NCI-H1436 treated with DMSO at 0.1 percent for 48 hours (cell line): ENCODE measurements at places on chromosomes 1 and 21.

GRCh38 chr1:115593365-115594259 is 48.2 kb upstream of the VANGL1 start:
- DNase-seq, result no peak

DNA sequence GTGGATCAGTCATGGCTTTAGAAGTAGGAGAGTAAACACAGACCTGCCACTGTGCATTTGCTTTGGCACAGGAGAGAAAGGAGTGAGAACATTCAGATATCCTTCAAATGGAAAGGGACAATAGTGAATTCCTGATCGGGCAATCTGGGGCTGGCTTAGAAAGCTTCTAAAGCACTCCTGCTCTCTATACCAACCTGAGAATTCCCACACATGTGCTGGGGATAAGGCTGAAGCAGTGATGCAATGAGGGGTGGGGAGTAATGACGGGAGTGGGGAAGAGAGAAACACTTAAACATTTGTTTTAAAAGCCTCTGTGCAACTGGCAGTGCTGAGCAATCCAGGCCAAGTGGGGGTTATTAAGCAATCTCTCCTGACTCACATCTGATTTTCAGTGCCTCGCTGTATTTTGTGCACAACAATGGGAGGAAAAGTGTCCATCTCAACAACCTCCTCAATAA is 108.8 kb downstream of the KIAA0319L start:
- no peak for DNase-seq

DNA sequence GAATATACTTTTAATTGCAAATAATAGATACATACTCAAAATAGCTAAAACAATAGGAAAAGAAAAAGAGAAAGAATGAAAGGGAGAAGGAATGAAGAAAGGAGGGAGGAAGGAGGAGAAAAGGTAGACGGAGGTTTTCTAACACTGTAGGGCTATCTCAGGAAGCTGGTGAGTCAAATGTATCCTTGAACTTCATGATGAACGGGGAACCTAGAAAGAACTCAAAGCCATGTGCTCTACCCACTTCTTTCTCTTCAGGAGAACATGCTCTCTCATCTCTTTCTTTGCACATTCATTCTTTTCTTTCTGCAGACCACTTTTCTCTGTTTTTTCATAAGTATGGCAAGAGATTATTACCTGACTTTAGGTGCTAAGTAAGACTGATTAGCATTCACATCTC is 37.3 kb upstream of the ZNF644 start:
- no peak for DNase-seq

GRCh38 chr21:43025636-43026180 is 49.9 kb downstream of the CBS start:
- DNase-seq, result no peak

GRCh38 chr1:161872506-161872905 is 106.4 kb downstream of the ATF6 start:
- DNase-seq, result no peak

DNA sequence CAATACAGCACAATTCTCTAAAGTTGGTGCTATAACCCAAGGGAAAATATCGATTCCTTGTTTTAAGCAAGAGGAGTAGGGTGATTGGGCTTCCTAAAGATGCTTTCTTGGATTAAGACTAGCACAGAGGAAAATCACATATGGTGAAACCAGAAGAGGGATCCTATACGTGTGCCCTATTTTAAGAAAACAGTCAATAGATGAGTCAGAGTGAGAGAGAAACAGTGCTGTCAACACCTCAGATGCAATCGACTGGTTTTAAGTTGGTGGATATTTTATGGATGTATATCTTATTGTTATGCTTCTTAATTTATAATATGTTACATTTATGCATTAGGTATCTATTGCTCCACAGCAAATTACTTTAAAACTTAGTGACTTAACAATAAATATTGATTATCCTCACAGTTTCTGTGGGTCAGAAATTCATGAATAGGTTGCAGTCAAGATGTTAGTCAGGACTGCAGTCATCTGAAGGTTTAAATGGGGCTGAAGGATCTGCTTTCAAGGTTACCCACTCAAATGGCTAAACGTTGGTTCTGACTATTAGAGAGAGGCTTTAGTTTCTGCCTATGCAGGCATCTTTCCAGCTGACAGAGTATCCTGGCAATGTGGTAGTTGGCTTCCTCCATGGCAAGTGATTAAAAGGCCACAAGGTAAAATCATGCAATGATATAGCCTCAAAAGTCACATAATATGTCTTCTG is 61.6 kb upstream of the DEPDC1 start:
- DNase-seq, result no peak

DNA sequence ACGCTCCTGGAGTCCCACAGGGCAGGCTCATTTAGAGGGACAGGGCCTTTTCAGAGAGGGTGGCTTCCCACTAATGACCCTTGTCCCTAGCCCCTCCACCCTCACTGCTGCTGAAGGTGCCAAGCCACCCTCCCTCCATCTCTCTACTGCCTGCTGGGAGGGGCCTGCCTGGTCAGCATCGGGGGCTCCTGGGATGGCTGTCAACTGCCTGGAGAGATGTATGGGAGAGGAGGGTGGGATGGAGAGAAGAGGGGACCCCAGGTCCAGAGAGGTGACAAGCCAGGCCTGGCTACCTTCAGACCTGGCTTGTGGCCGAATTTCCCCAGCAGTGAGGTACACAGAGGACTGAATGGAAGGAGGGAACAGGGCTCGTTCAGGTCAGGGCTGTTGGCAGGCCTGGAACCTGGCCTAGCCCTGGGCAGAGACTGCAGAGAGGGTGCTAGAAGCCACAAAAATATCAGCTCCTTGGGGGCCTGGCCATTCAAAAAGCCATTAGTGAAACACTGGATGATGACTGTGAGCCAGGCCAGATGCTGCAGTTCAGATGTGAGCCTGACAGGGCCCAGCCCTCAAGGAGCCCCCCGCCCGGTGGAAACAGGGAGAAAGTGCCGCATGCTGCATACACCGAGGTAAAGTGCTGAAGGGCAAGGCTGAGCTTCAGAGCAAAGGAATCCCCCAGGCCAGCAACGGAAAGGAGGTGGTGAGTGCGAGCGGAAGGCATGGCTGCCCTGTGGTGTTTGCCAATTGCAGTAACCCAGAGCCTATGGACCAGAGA is 20.0 kb downstream of the MMEL1 start:
- DNase-seq, result no peak

- no peak for DNase-seq
Measured at GRCh38 chr1:174258148-174258550, 98.8 kb downstream of the RABGAP1L start.

DNA sequence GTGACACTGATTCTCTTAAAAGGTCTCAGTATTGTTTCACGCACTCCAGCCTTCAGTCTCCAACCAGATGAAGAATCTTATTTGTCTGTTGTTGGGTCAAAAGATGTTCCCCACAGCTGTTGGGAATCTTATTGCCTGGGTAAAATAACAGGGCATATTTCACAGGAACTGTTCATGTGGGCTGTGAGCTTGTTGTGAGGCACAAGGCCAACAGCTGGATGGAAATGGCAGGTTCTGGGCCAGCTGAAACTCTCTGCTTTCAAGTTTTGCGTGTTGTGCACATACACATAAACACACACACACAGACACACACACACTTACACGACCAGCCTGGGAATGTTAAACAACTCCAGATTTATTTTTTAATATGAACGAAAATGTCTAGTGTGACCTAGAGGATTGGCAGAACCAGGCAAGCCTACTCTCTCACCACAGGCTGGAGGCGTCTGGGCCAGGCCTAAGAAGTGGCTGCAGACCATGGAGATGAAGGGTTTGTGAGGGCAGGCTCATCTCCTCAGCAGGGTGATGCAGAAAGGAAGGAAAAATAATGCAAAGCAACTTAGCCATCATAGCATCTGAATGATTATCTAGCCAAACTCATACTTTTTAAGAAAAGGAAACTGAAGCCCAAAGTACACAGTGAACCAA is 357.0 kb downstream of the TTLL7 start:
- no peak for DNase-seq

GRCh38 chr1:22366346-22366745 is 85.3 kb upstream of the ZBTB40 start:
- DNase-seq, result no peak

DNA sequence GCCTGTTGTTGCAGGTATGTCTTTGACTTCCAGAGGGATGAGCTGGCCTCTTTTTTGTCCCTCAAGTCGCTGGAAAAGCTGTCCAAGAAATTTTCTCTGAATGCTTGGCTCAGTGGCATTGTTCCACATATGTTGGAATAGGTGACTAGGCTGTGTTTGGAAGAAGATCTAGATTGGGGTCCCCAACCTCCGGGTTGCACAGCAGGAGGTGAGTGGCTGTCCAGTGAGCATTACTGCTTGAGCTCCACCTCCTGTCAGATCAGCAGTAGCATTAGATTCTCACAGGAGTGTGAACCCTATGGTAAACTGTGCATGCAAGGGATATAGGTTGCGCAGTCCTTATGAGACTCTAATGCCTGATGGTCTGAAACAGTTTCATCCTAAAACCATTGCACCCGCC is 18.1 kb downstream of the BACH1 start:
- no peak for DNase-seq

GRCh38 chr1:50724626-50725286 is 235.3 kb downstream of the FAF1 start:
- no peak for DNase-seq

DNA sequence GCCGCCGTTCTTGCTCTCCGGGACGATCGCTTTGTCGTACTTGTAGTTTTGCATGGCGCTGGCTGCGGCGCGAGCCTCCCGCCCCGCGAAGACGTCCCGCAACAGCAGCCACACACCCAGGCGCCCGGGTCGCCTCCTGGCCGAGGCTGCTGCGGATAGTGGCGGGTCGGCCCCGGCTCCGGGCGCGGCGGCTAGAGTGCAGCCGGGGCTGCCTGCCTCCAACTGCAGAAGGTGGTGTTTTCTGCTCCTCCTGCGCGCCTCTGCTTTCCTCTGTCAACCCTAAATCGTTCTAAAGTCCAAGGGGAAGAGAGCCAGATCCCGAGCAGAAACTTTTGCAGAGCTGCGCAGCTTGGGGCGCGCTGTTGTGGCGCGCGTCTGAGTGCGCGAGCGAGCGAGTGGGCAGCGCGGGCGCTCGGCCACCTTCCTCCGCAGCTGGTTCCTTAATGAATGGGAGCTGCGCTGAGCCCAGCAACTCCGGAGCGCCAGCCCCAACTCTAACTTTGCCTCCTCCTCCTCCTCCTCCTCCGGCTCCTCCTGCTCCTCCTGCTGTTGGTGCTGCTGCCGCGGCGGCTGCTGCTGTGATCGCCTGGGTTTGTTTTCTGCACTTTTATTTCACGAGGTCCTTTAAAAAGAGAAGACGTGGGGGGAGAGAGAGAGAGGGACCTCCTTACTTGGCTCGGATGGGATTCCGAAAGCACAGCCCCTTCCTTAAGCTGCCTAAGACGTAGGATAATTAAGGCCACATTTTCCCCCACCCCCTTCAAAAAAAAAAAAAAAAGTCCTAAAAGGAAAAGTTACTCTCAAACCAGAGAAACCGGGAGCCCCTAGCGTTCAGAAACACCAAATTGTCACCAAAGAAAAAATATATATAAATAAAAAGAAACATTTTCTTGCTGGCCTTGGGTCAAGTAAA is at the start of gene PLPP3:
Gene PLPP3 (minus strand): TSS at position 601 of the 913 bp plus-strand sequence. CDS start 547 bp downstream, at position 54.
- DNase-seq, result no peak

- DNase-seq, result no peak
Measured at GRCh38 chr1:30381671-30382365, 341.6 kb downstream of the MATN1 start.

DNA sequence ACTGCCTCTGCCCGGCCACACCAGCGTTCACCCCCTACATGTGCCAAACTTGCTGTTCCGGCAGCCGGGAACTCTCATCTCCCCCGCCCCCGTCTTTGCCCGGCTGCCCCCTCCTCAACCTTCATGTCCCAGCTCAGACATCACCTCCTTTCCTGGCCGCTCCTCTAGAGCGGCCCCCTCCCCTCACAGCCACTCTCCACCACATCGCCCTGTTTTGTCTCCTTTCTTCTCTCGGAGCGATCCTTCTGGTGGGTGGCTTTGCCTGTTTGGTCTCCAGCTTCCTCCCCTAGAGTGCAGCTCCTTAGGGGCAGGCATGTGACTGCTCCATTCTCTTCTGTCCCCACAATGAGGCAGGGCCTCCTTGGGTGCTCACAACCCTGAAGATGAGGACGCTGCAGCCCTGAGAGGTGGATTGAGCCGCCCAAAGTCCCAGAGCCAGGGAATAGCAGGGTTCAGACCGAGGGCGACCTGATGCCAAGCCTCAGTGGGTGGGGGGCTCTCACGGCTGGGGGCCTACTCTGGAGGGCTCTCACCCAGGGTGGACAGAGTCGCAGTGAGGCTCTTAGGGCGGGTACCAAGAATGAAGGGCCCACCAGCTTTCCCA is 44.9 kb upstream of the ECE1 start:
- no peak for DNase-seq

- no peak for DNase-seq
Measured at GRCh38 chr1:42993502-42994136, 35.0 kb upstream of the SLC2A1 start.

GRCh38 chr21:41228492-41228891 is 60.5 kb downstream of the BACE2 start:
- DNase-seq, result no peak

- no peak for DNase-seq
Measured at GRCh38 chr1:53722025-53722424, 16.9 kb downstream of the GLIS1 start.

GRCh38 chr1:183074215-183074614 is 51.0 kb downstream of the LAMC1 start:
- no peak for DNase-seq

GRCh38 chr21:37547615-37548200 is 181.1 kb downstream of the DYRK1A start:
- DNase-seq, result no peak

GRCh38 chr1:69765951-69766350 is 198.2 kb downstream of the LRRC7 start:
- DNase-seq, result no peak

GRCh38 chr1:55420026-55420425 is 204.9 kb upstream of the USP24 start:
- DNase-seq, result no peak

- DNase-seq, result no peak
Measured at GRCh38 chr21:46168238-46168637, 12.9 kb upstream of the FTCD start.

DNA sequence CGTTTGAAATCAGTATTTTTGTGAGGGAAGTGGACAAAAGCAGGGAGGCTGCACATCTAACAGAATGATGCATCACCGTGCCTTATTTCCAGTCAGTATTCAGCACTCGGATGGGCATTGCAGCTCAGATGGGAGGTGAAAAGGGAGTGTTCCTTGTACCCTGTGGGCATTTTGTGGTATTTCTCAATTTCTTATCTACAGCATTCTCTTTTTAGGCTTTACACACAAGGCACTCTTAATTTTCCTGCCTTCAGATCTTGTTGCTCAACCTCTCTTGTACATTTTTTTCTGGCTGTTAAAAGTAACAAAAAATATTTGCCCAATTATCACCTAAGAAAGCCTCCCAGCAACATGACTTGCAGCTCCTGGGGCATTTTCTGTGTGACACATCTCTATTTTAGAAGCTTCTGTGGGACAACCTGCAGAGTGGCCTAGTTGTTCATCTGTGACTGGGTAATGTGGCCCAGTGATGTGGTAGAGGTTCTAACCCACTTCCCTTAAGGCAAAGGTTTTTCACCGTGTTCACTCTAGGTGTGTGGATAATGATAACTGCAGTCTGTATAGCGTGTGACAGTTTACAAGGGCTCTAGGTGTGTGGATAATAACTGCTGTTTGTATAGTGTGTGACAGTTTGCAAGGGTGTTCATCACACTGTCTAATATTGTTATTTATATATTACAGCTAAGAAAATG is 257.2 kb downstream of the PTGER3 start:
- no peak for DNase-seq

- DNase-seq, result no peak
Measured at GRCh38 chr1:246420300-246420699, 86.8 kb downstream of the SMYD3 start.
